ENCODE measurements at places on chromosomes 3 and 15.

GRCh38 chr3:141528800-141529199 is 42.0 kb downstream of the RASA2 start:
- DNase-seq: no peak

GRCh38 chr3:42704136-42704841 is 1.7 kb upstream of the HHATL start:
- DNase-seq: no peak

GRCh38 chr3:140129768-140130284 is 194.8 kb downstream of the CLSTN2 start:
- no peak for DNase-seq

GRCh38 chr3:97736928-97737327 is 27.6 kb upstream of the ARL6 start:
- DNase-seq: no peak

DNA sequence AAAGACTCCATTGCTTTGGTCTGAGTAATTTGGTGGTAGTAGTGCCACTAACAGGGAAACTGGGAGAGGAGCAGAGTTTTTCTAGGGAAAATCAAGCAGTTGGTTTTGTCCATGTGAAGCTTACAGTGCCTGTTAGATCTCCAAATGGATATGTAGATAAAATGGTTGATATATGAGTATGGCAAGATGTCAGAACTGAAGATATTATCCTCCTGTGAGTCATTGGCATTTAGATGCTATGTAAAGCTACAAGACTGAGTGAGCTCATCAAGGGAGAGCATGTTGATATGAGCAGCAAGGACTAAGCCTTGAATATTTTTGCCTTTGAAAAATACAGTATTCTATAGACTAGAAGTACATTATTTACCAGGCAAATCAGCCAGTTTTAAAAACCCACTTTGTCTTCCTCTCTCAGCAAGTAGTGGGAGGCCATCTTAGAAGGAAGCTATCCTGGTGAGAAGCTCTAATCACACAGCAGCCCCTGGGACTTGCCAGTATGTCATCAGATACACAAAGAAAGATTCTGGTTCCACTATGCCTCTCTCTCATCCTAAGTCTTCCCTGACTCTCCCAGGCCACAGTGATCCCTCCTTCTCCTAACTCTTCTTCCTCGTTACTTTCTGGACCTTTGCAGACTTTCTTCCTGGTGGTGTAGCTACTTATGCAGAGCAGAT is 77.4 kb upstream of the ANKRD28 start:
- no peak for DNase-seq

GRCh38 chr3:72560846-72561675 is 287.2 kb downstream of the SHQ1 start:
- no peak for DNase-seq
